ENCODE measurements at places on chromosomes 7 and 10.

- DNase-seq = peak; percentile 37
Observed at GRCh38 chr7:43196379-43196778, 83.9 kb downstream of the HECW1 start.

DNA sequence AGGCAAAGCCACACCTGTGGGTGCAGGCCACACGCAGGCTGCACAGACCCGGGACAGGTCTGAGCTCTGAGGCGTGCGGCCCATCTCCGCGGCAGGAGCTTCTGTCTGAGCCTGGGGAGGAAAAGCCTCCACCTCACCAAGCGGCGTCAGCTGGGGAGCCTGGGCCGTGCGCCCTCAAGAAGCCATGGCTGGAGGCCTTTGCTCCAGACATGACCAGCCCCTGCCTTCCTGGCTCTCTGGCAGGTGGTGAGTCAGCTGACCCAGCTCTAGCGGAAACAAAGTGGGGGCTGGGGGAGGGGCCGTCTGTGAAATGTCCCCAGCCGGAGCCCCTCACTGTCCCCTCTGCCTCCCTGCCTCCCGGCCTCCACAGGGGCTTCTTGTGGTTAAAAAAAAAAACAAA, 12.5 kb downstream of the GPER1 start:
- DNase-seq = no peak

- DNase-seq = no peak
Observed at GRCh38 chr7:630111-630511, 96.4 kb upstream of the DNAAF5 start.

DNA sequence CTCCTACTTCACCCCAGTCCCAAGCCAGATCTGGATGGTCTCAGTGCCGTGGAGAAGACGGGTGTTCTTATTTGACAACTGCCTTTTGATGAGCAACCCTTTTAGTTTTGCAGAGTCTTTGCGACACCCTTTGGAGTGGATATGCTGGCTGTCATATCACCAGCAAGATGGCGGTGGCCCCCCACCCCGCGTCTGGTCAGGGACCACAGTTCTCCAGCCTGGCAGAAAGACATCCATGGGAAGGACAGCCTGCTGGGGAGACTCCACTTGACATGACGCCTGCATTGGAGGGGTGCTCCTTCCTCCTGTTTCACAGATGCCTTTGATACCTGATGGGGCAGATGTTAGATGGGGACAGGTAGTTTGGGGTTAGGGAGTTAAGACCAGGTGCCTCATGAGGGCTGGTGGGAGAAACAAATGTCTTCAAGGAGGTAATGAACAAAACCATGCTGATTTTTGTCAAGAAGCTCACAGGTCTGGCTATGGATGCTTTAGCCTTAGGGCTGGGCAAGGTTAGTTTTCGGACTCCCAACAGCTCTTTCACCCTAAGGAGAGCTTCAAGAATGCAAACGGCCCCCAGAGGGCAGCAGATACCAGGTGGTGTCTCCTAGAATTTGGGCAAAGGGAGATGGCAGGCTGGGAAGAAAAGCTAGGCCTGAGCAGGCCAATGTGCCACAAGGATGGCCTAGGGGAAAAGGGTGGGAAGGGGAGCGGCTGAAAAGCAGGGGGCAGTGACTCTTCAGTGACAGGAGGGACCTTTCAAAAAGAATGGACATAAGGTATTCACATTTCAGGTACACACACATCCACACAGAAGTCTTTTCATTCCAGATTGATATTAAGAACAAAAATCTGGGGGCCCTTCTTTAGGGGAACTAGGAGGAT, 95.2 kb downstream of the CLEC2L start:
- DNase-seq = no peak

DNA sequence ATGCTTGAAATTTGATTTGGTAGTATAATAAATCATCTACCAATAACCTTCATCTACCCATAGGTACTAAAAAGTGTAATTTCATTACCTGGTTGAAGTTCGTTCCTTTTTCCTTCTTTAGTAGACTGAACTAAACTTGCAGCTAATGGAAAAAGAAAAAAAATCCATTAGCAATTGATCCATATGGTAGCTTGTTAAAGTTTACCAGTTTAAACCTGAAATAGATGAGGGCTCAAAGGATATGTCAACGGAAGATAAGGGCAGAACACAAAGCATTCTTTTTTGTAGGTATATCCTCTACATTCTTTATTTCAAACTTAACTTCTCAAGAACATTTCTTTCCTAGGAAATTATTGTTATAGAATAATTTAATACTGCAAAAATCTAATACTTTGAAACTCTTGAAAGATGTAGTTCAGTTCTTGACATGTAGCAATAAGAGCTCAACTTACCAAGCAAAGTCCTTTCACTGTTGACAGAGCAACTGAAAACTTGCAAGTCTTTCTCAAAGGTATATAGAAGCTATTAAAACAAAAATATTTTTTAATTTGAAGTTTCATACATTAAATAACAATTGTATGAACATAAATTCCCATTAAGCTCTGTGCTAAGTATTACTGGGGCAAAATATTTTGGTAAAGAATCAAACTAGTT, 19.1 kb downstream of the GSAP start:
- DNase-seq = no peak

DNA sequence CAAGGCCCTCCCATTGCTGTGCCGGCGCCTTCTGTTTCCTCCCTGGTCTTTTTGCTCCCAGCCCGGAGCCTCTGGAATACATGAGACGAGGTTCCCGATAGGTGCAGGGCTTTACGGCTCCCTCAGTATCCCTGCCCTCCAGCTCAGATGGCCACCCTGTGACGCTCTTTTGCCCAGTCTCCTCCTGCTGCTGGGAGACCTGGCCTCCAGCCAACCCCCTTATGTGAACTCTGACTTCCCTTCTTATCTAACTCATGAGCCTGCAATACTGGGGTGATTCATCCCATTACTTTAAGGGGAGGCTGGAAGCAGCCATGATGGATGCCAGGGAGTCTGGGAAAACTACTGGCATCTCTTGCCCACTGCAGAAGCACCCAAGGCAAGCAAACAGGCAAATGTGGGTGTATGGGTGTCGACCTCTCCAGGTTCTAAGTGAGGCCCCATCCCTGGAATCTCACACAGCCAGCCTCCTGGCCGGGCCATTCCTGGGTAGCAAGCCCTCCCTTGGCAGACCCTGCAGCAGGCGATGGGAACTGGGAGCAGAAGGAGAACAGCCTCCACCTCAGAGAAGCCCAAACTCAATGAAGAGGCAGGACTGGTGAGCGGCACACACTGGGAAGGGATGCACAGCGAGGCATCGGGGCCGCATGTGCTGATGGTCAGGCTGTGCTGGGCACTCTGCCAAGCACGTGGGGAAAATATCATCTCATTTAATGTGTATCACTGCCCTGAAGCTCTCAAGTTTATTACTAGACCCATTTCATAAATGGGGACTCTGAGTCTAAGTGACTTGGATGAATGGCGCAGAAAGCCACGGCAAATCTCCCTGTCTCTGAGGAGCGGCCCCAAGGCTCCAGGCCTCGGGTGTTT, 97.5 kb downstream of the FAM53B start:
- DNase-seq = no peak

- DNase-seq = no peak
Observed at GRCh38 chr7:37494926-37495325, 46.3 kb upstream of the ELMO1 start.

GRCh38 chr7:30788640-30789333, 17.6 kb downstream of the MINDY4 start:
- DNase-seq = no peak

DNA sequence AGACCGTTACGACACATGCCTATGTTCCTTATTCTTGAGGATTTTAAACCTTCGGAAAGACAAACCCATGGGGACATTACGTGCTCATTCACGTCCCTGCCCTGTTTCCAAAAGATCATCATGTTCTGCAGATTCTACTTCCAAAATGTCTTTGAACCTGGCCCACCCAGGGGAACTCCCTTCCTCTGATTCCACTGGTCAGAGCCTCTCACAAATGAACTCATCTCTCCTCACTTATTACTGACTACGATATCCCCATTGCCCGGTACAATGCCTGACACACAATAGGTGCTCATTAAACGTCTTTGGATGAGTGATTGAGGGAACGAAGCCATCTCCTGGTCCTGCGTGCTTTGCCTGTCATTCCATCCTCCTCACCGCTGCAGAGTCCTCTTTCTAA, 168.3 kb upstream of the RNF32 start:
- no peak for DNase-seq

- DNase-seq = no peak
Observed at GRCh38 chr7:18194616-18195015, 167.0 kb upstream of the PRPS1L1 start.

- DNase-seq = no peak
Observed at GRCh38 chr10:33927347-33927746, 592.9 kb upstream of the NRP1 start.

DNA sequence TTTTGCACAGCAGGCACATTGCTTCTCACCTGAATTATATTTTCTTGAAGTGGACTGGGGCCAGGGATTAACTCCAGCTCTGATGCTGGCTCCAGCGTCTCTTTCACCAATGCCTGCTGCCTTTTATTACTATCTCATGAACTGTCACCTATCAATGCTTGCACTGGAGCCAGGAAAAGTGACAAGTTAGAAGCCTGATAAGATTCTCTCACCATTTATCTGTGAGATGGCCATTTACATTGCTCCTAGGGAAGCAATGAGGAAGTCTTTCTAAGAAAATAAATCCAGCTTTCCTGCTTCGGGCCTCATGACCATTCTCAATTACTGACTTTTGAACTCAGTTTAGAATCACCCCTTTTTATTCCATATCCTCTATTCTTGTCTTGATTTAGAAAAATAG, 48.5 kb upstream of the LRRTM3 start:
- DNase-seq = no peak

GRCh38 chr7:91457208-91457607, 193.0 kb downstream of the FZD1 start:
- no peak for DNase-seq

- no peak for DNase-seq
Observed at GRCh38 chr7:155009570-155010157, 6.7 kb upstream of the PAXIP1 start.

GRCh38 chr10:58932126-58932525, 244.3 kb upstream of the PHYHIPL start:
- DNase-seq = no peak

- DNase-seq = no peak
Observed at GRCh38 chr10:66021423-66021822, 904.4 kb upstream of the LRRTM3 start.

- no peak for DNase-seq
Observed at GRCh38 chr10:12507165-12507850, 158.0 kb downstream of the CAMK1D start.

DNA sequence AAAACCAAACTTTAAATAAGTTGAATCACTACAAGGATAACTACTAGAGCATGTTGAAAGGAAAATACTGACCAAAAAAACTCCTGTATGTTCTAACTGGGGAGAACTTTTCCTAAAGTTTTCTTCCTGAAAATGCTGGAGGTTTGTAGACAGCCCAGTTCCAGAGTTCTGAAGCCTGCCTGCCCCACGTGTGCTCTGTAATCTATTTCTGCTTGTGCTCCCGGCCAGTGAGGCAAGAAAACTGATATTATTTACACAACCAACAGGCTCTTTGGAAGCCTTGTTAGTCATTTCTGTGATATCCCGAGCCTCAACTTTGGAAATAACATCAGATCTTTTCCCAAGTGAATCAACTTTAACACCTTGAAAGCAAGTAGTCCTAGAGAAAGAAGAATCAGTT, 46.7 kb downstream of the ZFAND4 start:
- DNase-seq = no peak

- DNase-seq = no peak
Observed at GRCh38 chr7:96927131-96927530, 78.2 kb upstream of the DLX6 start.

DNA sequence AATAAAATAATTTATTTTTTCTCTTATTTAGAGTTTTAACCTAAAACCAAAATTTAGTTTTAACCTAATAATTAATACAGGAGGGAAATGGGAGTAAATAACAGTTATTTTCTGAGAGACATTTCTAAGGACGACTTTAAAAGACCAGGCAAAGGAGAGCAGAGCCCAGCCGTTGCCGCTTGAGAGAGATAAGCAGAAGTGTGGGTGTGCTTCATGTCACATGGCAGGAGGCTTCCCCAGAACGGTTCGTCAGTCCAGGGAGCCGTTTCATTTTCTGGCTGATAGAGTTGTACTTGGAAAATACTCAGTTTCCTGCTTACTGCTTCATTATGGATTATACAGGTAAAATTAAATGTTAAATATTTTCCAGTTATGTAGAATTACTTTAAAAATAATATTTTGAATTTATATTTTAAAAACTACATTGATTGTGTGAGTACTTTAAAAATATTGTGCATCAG, 61.4 kb downstream of the ST7 start:
- no peak for DNase-seq

DNA sequence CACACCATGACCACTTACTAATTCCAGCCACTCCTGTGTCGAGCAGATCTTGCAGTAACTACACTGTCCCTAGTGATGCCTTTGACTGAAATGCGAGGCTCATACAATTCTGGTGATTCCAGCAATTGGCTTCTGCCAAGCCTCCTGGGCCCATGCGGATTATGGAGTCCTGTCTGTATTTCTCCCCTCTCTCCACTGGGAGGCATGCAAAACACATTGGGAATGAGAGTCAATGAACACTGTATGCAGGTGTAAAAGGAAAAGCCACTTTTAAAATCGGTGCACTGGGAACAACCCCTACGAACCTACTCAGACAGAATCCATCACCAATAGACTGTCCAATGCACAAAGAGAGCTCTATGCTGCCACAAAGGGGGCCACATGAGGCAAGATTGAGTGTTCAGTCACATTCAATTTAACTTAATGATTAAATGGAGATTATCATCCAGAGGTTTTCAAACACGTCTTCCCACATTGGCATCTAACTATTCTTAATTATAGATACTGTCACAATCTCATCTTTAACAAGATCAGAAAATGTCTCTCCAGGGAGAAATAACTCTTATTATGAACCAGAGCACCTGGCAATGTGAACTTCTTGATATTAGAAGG, 550.6 kb downstream of the GLRX3 start:
- no peak for DNase-seq

GRCh38 chr10:64468219-64468618, 947.0 kb downstream of the REEP3 start:
- peak; percentile 19 for DNase-seq

DNA sequence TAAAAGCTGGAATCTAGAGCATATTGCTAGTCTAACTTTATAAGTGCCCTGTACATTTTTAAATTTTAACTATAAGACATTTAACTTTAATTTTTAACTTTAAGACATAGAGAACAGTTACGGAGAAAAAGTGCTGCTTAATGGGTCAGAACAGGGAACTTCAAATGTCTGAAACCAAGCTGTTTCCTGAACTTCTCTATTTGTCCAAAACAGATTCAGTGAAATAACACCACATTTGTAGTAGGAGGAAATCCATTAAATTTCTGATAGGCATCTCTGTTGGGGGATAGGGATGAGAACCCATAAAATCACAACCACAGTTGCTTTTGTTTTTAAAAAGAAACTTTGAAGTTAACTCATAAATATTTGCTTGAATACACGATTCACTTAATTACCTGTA, 170.8 kb upstream of the ANK3 start:
- no peak for DNase-seq

DNA sequence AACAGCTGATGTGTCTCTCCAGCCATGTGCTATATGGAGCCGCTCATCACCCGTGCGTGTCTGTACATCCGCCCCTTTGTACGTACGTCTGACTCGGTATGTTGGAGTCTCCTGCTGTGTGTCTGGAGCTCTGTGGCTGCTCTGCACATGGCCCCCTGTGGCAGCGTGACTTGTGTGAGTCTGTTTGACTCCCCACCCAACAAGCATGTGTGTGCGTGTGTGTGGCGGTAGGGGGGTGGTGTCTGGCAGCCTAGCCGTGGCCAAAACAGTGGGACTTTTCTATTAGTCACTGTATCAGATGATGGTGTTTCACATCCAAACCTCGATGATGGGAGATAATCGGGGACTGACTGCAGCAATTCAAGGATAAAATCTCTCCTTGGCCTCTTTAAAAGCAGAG, 94.1 kb downstream of the COL13A1 start:
- DNase-seq = no peak
